ENCODE measurements at places on chromosomes 7 and 10.

- DNase-seq, result no peak
Observed at GRCh38 chr7:539731-540411, 20.2 kb upstream of the PDGFA start.

- no peak for DNase-seq
Observed at GRCh38 chr7:80078159-80078731, 56.4 kb upstream of the GNAI1 start.

- no peak for DNase-seq
Observed at GRCh38 chr10:55822096-55822495, 539.0 kb downstream of the ZWINT start.

GRCh38 chr10:129570185-129570584 is 103.1 kb downstream of the MGMT start:
- DNase-seq, result no peak

- DNase-seq, result no peak
Observed at GRCh38 chr10:94607111-94607510, 61.5 kb downstream of the HELLS start.

DNA sequence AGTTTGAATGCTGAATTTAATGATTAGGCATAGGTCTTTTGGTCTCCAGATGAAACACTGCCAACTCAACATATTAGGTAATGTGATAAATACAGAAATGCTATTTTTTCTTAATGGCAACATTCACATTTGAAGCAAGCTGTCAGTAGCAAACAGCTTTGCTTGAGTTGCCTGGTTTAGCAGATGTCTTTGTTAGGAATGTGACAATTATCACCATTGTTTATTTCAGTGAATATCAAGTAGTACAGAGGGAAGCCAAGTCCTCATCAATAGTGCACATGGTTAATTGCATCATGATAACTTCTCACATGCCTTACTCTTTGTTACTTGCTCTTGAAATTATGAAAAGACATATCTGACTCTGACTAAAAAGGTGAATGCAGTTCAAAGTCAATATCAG is 23.7 kb upstream of the SEPTIN7 start:
- DNase-seq, result no peak

DNA sequence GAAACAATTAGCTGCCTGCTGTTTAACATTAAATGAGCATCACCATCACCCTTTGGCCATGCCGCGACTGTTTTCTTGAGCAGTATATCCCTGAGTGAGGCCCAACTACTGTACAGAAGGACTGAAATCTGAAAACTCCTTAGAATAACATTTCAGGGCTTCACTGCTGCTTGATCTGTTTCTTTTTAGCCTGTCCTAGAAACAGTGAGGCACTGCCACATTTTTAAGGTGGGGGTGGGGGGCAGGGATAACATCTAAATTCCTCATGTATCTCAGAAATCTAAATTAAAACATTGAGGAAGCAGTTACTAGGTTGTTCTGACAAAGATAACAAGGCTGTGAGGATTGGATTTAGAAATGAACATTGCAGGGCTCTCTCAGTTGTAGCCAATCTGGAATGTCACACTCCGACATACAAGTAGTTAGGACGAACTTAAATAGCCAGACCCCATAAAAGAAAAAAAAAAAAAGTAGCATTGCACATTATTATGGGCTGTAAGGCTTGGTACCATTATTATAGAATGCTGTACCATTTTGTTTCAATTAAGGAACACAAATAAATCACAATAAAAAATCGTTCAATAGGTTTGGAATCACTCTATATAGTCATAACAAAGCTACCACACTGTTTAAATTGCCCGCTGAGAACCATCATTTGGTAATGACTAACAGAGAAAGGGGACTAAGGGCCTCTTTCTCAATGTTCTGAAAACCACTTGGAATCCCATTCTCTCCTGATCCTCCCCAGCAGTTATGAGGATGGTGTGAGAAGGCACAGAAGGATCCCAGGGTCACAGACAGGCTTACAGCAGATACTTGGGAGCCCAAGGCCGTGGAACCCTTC is 256.1 kb downstream of the INHBA start:
- no peak for DNase-seq

DNA sequence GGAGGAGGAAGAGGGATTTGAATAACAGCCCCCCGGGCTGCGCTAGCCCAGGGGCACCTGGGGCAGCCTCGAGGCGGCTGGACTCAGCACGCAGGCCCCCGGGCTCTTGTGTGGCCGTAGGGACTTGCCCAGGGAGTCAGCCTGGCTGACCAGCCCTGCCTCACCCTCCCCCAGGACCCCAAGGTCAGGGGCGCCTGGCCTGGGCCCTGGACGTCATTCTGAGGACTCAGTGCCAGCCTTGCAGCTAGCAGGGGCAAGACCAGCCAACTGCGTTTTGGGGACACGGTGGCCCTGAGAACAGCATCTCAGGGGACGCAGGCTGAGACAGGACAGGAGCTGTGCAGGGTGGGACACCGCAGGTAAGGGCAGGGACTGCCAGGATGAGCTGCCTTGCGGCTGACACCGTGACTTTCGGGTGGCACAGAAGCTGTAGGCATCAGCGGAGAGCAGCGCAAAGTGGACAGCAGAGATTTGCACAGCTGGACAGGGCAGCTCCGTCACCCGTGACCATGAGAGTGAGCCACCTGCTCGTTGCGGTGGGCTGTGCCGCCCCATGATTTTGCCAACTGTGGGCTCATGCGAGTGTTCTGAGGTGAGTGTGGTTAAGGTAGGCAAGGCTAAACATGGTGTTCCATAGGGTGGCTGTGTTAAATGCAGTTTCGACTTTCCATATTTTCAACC is 48.1 kb upstream of the UBE3C start:
- DNase-seq, result no peak

- no peak for DNase-seq
Observed at GRCh38 chr7:11298220-11298619, 324.5 kb downstream of the PHF14 start.

- DNase-seq, result no peak
Observed at GRCh38 chr7:140992422-140992821, 22.3 kb downstream of the MRPS33 start.

DNA sequence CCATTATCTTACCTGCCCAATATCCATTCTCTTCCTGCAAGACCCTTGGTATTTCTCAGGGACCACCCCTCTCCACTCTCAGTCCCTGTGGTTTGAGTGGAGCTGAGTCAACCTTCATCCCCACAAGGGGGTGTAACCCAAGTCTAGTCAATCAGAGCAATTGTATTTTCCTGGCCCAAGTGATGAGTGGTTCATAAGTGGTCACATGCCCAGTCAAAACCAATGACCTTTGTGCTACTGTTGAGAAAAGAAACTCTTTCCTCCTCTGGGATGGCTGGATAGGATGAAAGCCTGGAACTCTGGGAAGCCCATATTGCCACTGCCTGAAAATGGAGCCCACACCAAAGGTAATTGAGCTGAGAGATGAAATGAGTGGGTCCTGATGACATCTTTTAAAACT is 93.6 kb downstream of the SNX10 start:
- DNase-seq, result no peak

DNA sequence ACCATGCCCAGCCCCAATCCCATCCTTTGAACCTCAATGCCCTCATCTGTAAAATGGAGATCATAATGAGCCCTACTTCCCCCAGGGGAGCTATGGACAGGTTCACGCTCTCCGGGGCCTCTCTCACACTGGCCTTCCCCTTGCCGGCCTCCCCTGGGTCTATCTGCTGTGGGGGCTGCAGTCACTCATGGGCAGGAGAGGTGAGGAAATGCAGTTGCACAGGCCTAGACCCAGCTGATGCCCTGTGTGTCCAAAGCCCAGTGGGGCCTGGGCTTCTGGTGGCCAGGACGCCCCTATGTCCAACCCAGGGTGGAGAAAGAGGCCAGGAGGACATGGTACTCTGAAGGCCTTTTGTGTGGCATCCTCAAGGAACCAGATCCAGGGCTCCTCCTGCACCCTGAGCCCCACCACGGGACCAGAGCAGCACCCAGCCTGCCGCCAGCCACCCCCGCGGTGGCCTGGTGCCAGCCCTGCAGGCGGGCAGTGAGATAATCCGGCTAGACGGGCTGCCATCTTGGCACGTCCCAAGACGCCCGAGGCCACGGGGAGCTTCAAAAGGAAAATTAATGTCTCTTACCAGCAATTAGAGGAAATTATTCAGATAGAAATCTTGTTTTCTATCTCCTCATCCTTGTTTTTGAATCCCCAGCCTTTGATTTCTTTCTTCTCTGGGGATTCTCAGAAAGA is 39.0 kb downstream of the MYL10 start:
- DNase-seq, result no peak

DNA sequence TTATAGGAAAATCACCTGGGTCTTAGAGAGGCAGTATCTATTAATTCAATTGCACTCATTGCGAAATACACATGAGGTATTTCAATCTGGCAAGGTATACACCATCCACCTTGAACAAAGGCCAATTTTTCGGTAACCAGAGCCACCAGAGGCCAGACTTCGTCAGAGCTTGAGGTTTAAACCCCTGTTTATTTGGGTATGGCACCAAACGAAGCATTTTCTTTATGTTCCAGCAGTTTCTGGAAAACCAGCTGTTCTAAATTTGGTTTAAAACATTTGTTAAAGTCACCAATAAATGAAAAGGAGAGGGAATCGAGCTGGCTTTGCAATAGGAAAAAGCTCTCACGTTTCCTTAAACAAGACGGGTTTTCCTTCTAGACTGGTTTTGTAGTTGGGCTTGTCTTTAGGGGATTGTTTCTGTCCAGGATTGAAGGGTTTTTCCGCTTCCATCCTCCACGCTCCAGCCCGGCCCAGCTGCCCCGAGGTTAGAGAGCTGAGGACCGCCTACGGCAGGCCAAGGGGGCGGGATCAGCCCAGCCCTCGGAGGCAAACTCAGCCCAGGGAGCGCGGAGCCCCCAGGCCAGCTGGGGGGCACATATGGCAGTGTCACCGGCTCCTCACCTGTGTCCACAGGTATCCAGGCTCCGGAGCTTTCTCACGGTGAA is 539.4 kb upstream of the MGMT start:
- no peak for DNase-seq

GRCh38 chr7:105866102-105866801 is 10.1 kb downstream of the ATXN7L1 start:
- no peak for DNase-seq

GRCh38 chr7:96993094-96993865 is 12.1 kb upstream of the DLX6 start:
- no peak for DNase-seq

DNA sequence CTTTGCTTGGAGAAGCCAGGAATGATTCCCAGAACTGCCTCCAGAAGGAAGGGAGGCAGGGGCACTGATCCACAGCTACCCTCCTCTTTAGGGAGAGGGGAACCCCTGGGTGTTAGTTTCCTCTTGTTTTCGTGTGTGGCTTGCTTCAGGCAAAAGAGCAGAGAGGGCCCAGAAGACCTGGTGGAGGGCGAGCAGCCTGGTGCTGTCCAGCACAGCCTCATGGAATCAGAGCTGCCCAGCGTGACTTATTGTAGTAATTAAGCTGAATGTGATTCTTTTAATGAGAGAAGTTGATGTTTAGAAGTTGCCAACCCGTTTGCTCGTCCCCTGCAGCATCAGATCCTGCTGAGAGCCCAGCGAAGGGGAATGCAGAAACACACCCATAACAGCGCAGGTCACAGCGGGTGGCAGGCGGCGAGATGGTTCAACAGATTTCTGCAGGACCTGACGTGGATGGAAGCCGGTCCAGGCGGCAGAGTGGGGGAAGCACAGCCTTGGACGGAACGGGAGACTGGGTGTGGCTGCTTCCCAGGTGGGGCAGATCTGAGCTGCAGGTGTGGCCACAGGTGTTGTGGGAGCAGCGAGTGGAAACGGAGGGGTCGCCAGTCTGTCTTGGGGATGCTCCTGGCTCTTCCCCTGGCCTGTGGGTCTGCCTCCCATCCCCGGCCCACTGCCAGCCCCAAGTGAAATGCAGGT is 53.7 kb upstream of the SHH start:
- DNase-seq, result no peak

GRCh38 chr7:117269886-117270285 is 53.0 kb downstream of the WNT2 start:
- DNase-seq, result no peak

GRCh38 chr10:132468216-132468615 is 69.4 kb upstream of the INPP5A start:
- no peak for DNase-seq
